Mesenchymal stem cell (in vitro differentiated cells and primary cell): ENCODE measurements at places on chromosomes 12 and 14.

- no peak for DNase-seq
- H3K27me3 ChIP-seq: no peaks in the 10 kb centered on the region
- no peak overlapping the region for H3K27ac ChIP-seq
- peaks cover 38% of the 10 kb centered on the region for H3K36me3 ChIP-seq
Observed at GRCh38 chr14:75720116-75720515, 59.1 kb downstream of the TTLL5 start.

- H3K36me3 ChIP-seq: peaks cover 22% of the 10 kb centered on the region
- H3K27me3 ChIP-seq: no peaks in the 10 kb centered on the region
- H3K4me1 ChIP-seq: peaks cover 8% of the 10 kb centered on the region
- H3K4me3 ChIP-seq: no peak overlapping the region
- no peak overlapping the region for H3K27ac ChIP-seq
Observed at GRCh38 chr12:113310489-113310888, 24.4 kb downstream of the SLC8B1 start.

DNA sequence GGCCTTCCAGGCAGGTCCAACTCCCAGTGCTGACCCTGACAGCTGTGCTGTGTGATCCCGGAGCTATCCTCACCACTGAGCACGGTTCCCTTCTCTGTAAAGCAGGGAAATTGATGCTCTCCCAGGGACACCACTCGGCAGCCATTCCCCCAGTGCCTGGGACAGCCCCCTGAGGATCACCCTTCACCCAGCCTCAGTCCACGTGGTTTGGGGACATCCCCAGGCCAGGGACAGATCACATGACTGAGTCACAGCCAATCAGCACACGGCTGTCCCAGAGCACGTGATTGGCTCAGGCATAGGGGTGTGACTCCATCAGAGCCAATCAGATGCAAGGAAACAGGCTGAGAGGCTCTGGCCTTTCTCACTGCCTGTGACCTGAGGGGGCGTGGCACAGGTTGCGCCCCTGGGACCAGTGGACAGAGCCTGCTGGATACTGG, 68.8 kb upstream of the SFSWAP start:
- no peaks in the 10 kb centered on the region for H3K4me1 ChIP-seq
- no peak overlapping the region for H3K27ac ChIP-seq
- H3K36me3 ChIP-seq: no peaks in the 10 kb centered on the region

GRCh38 chr12:124663771-124664366, 96.5 kb upstream of the NCOR2 start:
- no peak overlapping the region for H3K4me3 ChIP-seq
- H3K27ac ChIP-seq: peak overlapping the region; percentile 3
- peak; percentile 36 for DNase-seq

- H3K4me1 ChIP-seq: no peaks in the 10 kb centered on the region
- H3K27ac ChIP-seq: no peak overlapping the region
- H3K4me3 ChIP-seq: no peak overlapping the region
Observed at GRCh38 chr12:82942521-82942920, 255.8 kb downstream of the TMTC2 start.

GRCh38 chr12:93793983-93794382, 116.8 kb downstream of the CRADD start:
- peaks cover 3% of the 10 kb centered on the region for H3K4me1 ChIP-seq
- DNase-seq: no peak
- H3K27me3 ChIP-seq: no peaks in the 10 kb centered on the region
- H3K27ac ChIP-seq: no peak overlapping the region
- no peak overlapping the region for H3K4me3 ChIP-seq

- no peak for DNase-seq
- H3K27ac ChIP-seq: no peak overlapping the region
- peaks cover 19% of the 10 kb centered on the region for H3K27me3 ChIP-seq
- H3K4me1 ChIP-seq: peaks cover 1% of the 10 kb centered on the region
Observed at GRCh38 chr12:123919980-123920360, 52.7 kb downstream of the CCDC92 start.

DNA sequence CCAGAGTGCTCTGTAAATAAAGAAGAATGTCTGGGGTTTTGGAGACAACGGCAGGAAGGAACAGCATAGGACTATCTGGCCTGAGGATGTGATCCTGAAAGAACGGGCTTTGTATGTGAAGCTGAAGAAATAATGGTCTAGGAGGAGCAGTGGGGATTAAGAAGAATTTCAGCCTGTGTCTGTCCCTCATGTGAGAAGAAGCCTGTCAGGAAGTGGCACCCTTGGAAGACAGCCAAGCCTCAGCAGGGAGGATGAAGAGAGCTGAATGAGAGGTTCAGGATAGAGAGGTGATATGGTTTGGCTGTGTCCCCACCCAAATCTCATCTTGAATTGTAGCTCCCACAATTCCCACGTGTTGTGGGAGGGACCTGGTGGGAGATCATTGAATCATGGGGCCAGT, 56.9 kb upstream of the TCL1A start:
- no peaks in the 10 kb centered on the region for H3K4me1 ChIP-seq
- no peak overlapping the region for H3K4me3 ChIP-seq
- H3K27ac ChIP-seq: no peak overlapping the region

- H3K27me3 ChIP-seq: peaks cover 47% of the 10 kb centered on the region
- no peaks in the 10 kb centered on the region for H3K36me3 ChIP-seq
- H3K27ac ChIP-seq: no peak overlapping the region
- H3K4me1 ChIP-seq: peaks cover 3% of the 10 kb centered on the region
- H3K4me3 ChIP-seq: no peak overlapping the region
Observed at GRCh38 chr14:99247101-99247729, 24.8 kb downstream of the BCL11B start.

DNA sequence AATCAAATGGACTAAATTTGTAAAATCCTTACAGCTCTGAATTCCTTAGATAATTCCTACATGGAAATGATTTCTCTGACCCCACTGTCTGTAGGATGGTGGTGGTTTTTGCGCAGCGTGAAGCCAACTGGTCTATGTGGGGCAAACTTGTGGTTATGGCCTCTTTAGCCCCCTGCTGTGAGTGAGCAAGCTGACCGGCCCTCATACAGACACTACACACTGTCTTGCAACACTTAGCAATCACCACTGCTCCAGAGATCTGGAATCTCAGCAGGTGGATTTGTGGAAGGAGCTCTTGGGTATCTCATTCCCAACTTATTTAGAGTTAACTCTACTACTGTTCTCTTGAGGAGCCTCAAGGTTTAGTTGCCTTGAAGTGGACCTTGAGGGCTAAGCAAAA, 70.2 kb downstream of the SCN8A start:
- H3K36me3 ChIP-seq: peaks cover 25% of the 10 kb centered on the region
- no peak overlapping the region for H3K27ac ChIP-seq
- no peak overlapping the region for H3K4me3 ChIP-seq
- H3K27me3 ChIP-seq: no peaks in the 10 kb centered on the region
- no peaks in the 10 kb centered on the region for H3K4me1 ChIP-seq

- H3K36me3 ChIP-seq: peaks cover 37% of the 10 kb centered on the region
- peaks cover 3% of the 10 kb centered on the region for H3K4me1 ChIP-seq
- H3K4me3 ChIP-seq: peak overlapping the region; percentile 90
- no peaks in the 10 kb centered on the region for H3K27me3 ChIP-seq
- no peak overlapping the region for H3K27ac ChIP-seq
- peak; percentile 78 for DNase-seq
Observed at GRCh38 chr14:31205681-31206535, 1.7 kb downstream of the HECTD1 start.

- peak; percentile 62 for DNase-seq
- H3K27ac ChIP-seq: no peak overlapping the region
- no peaks in the 10 kb centered on the region for H3K36me3 ChIP-seq
- no peaks in the 10 kb centered on the region for H3K27me3 ChIP-seq
- peaks cover 2% of the 10 kb centered on the region for H3K4me1 ChIP-seq
Observed at GRCh38 chr14:49879646-49880204, 13.2 kb upstream of the ARF6 start.

DNA sequence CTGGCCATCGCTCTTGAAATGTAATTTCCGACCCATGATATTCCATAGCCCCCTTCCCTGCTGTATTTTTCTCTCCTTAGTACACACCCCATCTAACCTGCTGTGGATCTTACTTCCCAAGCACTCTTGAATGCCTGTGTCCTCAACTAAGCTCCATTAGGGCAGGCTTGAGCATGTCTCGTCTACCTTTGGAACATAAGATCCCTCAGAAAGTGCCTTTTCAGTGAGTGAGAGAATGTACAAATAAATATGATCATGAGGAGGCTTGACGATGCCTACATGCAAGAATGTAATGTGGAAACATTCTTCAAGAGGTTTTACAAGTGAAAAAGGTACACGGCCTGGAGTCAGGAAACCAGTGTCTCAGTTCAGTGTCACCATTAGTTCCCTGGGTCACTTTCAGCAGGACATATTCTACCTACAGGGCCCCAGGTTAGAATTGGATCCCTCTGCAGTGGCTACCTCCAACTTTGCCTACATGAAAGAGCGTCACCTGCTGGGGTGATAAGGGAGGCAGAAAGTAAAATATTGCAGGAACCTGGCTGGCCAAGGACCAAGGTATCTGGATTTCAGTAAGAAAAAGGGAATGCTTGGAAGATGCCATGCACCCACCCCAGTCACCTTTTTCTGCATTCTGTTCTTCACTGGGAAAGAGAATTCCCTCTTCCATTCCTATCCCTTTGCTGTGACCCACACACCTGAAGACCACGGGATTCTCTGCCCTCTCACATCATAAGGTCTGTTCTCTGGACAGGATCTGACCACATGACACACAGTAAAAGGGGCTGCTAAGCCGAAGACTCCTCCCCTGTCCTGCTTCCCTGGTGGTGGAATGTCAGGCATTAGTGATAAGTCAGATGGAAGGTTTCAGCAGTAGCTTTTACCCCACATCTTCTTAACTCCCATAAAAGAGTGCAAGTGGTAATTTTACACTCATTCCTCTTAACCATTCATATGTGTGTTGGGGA, 24.6 kb upstream of the SERPINA1 start:
- H3K4me3 ChIP-seq: no peak overlapping the region
- no peak overlapping the region for H3K27ac ChIP-seq
- H3K4me1 ChIP-seq: no peaks in the 10 kb centered on the region
- H3K27me3 ChIP-seq: no peaks in the 10 kb centered on the region

DNA sequence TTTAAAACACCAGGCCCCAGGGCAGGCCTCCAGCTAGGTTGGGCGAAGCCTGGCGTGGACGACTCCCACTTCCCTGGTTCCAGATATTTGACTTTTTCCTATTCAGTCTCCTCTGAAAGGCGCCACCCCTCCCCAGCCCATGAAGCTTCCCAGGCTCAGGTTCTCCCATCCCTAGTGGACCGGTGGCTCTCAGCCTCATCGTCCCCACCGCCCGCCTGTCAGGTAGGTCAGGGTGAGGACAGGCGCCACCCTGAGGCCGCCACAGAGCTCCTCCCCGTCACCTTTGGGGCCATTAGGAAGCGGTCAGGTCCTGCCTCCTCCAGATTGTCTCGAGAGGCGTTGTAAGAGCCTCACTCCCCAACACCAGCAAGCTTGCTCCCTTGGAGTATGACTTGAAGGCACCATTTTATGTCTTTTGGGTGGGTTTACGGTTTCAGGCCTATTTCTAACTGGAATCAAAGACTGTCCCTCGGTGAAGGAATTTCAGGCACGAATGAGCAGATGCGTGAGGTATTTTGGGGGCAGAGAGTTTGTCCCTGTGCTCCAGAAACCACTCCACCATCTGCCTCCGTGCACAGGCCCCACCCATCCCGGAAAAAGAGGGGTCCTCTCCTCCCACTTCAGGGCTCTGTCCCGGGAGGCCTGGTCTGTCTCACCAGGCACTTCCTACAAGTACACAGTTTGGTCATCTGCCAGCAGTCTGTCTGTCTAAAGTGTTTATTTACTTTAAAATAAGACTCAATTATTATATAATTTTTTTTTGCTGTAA, 55.6 kb downstream of the TSPAN9 start:
- peaks cover 3% of the 10 kb centered on the region for H3K27me3 ChIP-seq
- no peaks in the 10 kb centered on the region for H3K36me3 ChIP-seq
- DNase-seq: peak; percentile 65
- H3K4me1 ChIP-seq: peaks cover 43% of the 10 kb centered on the region

DNA sequence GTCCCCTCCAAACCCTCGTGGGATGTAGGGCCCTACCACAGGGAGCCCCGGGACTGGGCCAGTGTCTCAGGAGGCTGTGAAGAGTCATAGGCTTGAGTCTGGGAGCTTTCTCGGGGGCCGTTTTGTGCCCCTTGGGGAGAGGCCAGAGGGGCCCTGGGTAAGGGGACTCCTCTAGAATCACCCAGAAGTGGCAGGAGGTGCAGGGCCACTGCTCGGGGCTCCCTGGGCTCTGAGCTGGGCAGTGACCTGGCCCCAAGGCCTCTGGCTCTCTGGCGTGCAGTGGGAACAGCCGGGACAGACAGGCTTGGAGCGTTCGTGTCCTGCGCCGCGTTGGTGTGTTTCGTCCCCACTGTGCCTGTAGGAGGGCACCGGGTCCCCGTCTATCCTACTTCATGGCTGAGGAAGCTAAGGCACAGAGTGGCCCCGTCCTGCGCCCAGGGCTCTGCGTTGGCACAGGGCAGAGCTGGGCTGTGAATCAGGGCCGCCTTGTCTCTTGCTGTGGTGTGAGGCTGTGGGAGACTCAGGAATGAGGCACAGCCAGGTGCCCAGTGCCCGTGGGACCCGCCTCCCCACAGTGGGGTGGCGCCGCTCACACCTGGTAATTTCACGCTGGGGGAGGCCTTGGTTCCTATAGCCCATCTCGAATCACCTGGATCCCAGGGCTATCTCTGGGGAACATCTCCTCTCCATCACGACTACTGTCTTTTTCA, 23.8 kb upstream of the KIF26A start:
- no peak for DNase-seq
- no peak overlapping the region for H3K4me3 ChIP-seq
- H3K36me3 ChIP-seq: no peaks in the 10 kb centered on the region
- H3K27ac ChIP-seq: no peak overlapping the region
- peaks cover 40% of the 10 kb centered on the region for H3K27me3 ChIP-seq
- H3K4me1 ChIP-seq: peaks cover 6% of the 10 kb centered on the region
